ENCODE measurements at places on chromosomes 3 and 15.

GRCh38 chr3:195548501-195548900 lies 5.4 kb upstream of the PPP1R2 start:
- DNase-seq, result no peak

GRCh38 chr15:92395098-92395635 lies 1.5 kb downstream of the ST8SIA2 start:
- no peak for DNase-seq

DNA sequence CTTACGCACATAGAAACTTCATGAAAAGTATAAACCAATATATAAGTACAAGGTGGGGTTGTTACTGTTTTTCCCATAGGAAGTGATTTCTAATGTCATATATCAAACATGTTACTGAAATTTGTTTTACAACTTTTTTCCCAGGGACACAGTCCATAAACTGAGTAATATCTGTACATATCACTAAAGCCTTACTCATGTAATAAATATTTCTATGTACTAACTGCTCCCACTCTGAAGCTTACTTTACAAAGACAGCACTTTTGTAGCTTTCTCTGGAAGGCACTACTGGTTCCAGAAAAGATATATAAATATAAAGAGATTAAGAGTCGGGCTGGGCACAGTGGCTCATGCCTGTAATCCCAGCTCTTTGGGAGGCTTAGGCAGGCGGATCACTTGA lies 91.7 kb downstream of the MYO5A start:
- DNase-seq, result no peak

DNA sequence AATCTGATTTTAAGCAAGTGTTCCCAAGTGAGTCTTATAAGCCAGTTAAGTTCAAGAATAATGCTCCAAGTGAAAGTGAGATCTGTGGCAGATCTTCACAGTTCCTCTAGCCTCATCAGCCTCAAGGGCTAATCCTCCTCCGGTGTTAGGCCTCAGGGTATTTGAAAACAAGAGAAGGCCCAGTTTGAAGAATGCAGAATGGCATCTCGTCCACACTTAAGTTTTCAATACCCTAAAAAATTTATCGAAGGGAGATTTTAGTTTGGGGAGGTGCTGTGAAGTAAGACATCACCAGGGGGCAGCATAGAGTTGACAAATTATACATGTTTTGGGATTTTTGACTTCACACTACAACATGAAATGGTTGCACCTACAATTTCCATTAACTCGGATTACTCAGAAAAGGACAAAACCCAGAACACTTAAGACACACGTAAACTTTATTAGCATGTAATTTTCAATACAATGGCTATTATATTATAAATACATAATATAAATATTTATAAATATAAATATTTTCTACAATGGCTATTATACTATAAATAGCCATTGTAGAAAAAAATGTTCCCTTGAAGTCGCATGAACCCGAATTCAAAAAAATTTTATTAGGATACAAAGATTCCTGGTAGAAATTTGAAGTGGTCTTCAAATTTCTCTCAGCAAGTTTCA lies 2.3 kb upstream of the TMEM266 start:
- peak; percentile 75 for DNase-seq

DNA sequence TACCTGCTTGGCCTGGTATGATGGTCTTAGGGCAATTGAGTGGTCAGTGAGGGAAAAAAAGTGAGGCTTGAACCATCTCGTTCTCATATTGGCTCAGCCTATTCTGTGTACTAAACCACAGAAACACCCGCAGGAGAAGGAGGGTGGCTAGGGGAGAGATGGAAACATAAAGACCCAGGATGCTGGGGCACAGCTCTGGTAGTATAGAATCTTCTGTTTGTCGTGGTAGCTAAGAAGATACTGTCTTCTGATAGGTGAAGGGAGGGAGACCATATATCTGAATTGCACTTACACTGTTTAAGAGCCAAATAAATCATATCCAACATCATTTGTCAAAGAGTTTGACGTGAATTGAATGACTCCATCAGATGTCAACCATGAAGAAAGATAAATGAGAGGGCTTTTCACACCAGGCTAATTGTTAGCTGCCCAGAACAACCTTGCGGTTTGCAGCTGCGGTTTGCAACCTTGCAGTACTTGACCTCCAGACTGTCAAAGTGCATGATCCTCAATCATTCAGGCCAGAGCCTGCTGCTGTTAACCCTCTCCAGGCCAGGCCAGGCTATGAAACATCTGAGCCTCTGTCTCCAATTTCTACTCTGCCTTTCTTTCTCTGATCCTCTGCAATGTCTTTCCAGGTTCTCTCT lies 40.9 kb upstream of the PIK3R4 start:
- no peak for DNase-seq

- no peak for DNase-seq
These were observed 224.9 kb upstream of the TOPAZ1 start for GRCh38 chr3:44016818-44017217.

All from tongue (tissue), 3 donors.